NCI-H510A treated with DMSO at 0.1 percent for 48 hours (cell line): ENCODE measurements at places on chromosomes 12 and 14.

- no peak for DNase-seq
Observed at GRCh38 chr12:292186-292585, 29.6 kb upstream of the SLC6A13 start.

DNA sequence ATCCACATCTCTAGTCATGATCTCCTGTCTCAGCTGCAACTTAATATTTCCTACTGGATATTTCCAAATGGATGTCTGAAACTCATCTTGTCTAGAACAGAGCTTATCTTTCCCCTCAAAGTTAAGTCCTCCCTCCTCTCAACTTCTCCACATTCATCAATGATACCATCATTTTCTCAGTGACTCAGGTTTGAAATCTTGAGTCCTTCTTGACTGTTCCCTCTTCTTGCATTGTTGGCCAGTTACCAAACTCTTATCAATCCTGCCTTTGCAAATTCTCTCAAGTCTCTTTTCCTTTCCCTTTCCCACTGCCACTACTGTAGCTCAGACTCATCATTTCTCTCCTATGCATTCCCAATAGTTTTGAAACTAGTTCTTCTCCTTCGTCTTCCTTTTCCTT, 14.3 kb upstream of the CHURC1 start:
- no peak for DNase-seq

DNA sequence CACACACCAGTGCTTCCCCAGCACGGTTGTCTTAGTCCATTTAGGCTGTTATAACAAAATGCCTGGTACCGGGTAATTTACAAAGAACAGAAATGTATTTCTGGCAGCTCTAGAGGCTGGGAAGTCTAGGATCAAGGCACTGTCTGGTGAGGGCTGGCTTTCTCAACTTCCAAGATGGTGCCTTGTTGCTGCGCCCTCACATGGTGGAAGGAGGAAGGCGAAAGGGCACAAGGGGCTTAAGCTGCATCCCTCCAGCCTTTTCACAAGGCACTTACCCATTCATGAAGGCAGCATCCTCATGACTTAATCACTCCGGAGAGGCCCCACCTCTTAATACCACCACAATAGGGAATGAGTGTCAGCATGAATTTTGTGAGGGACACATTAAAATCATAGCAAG, 155.5 kb downstream of the SLC15A5 start:
- DNase-seq = no peak

DNA sequence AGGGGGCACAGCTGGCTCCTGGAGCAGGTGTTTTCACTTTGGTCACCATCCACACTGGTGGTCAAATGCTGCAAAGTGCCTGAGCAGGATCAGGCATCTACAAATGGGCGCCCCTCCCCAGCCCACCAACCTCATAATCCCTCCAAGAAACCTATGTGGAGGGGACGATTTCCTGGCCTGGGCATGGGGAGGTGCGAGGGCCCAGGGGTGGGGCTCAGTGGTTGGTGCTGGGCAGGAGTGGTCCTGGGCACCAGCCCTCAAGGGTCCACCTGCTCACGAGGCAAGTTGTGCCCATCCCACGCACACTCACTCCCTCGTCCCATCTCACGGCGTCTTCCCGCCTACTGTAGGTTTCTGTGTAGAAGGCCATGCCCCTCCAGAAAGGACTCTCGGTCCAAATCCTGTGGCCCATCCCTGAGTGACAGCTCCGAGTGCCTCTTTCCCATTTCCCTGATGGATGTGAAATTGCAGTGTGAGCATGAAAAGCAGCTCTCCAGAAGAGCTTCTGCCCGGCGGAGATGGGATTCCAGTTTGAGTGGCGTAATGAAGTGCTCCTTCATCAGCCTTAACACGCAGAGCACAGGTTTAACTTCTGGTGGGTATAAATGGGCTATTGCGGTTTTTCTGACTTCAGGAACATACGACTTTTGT, 36.9 kb downstream of the SLC15A4 start:
- no peak for DNase-seq

GRCh38 chr12:33676866-33677265, 237.2 kb upstream of the SYT10 start:
- no peak for DNase-seq

DNA sequence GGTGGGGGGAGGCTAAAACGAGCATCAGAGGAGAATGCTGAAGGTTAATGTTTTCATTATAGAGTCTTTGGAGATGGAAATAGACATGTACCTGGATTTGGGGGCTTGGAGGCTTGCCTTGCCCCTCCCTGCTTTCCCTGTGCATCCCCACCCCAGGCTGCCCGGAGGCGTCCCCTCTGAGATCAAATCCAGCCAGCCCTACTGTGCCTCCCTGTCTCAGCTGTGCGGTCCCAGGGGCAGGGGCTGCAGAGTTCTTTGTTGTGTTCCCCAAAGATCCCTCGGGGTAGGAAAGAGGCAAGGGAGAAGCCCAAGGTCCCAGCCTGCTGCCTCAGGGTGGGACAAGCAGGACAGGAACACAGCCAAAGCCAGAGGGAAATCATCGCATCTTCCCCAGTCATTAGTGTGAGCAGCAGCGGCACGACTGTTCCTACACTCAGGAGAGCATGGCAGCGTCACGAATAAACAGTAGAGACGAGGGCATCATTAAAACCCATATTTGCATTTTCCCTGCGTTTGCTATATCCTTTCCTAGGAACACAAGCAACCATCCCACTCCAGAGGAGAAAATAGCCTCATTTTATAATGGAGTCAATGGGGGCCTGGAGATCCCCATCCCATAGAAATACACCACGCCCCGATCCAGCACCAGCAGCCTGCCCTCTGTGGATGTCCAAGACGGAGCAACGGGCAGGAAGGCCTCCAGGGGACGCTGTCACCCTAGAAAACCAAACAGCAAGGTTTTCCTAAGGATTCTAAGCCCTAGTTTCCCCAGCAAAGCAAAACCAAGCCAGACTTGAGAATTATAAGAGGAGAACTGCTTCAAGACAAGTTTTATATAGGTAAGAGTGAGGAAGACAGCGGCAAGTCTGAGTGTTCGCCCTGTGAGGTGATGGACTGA, 32.4 kb downstream of the ANO2 start:
- no peak for DNase-seq

- no peak for DNase-seq
Observed at GRCh38 chr12:80273144-80273543, 170.9 kb upstream of the PTPRQ start.
